ENCODE measurements at places on chromosomes 3 and 15.
A peak's percentile ranks its signal among the peaks of the same experiment; 100 is the strongest.

DNA sequence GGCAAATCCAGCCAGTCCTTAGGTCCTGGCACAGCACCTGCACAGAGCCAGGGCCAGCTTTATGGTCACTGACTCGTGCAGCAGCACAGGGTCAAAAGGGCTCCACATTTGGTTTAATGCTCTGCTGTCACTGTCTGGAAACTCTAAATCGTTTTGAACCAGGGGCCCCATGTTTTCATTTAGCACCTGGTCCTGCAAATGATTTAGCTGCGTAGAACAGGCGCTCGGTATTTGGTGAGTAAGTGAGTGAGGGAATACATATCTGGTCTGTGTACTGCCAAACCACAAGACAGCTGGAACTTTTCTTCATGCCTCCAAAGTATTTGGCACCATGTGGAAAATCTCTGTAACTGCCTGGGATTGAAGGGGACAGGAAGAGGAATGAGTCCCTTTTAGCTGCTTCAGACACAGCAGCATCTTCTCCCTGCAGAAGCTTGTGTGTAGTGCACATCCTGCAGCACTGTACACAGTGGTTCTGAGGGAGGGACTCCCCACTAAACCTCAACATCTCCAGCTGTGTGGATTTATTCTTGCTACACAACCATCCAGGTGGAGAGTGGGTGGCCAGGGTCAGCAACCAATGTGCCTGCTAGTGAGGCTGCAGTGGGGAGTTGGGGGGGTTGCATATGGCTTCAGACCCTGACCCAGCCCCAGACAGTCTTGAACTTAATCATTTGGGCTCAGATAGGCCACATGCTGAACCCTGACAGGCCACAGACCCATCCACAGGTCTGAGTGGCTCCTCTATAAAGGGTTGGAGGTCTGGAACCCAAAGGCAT is 1.1 kb downstream of the SH2D7 start:
- peak; percentile 77 for DNase-seq

DNA sequence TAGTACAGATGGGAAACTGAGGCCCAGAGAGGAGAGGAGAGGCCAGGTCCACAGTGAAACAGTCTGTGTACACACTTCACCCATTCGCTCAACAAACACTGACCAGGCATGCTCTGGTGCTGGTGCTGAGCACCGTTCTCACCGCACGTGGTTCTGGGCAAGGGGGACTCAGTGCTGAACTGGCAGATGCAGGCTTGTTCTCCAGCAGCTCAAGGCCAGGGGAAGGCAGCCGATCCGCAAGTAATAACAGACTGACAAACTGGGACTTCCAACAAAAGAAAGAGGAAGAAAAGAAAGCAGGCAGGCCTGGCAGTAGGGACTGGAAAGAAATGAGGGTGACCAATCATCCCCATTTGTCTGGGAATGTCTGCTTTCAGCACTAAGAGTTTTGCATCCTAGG is 25.6 kb upstream of the LINGO1 start:
- no peak for DNase-seq

GRCh38 chr3:105352976-105353375 is 13.7 kb upstream of the ALCAM start:
- DNase-seq, result peak; percentile 88

GRCh38 chr3:159260049-159260662 is 458.3 kb downstream of the MFSD1 start:
- peak; percentile 80 for DNase-seq

DNA sequence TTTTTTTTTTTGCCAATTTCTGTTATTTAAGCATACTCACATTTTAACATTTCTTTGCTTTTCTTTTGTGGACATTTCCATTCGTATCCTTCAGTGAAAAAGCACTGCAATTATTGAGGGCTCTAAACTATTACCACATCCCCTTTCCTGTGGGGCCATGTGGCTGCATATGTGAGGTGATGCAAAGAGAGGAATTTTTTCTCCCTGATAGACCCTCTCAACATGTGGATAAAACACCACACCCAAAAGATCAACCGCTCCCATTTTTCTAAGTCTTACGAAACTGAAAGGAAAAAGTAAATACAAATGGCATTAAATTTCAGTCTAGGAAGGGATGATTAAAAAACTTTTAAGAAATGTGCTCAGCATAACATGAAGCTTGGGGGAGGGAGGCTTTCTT is 68.8 kb downstream of the DNAJC13 start:
- DNase-seq, result peak; percentile 64

DNA sequence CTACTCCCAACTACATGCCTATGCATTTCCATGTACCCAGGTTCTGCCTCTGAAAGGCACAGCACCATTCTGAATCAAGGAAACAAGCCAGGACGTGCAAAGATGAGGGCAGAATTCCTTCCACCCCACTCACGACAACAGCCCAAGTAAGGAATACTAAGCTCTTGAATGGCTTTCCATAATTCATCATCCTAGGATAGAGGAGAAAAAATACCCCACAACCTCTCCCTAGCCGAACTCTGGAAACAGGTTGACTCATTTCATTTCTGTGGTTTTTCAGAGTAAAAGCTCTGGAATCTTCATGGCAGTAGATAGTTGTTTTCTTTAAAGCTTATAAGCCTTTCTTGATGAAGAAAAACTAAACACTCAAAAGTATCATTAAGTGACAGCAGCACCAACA is 77.8 kb downstream of the PDZRN3 start:
- DNase-seq, result peak; percentile 73

GRCh38 chr3:136547293-136547692 is 204.9 kb downstream of the STAG1 start:
- DNase-seq, result peak; percentile 54

- DNase-seq, result peak; percentile 87
Observed at GRCh38 chr3:98779541-98780335, 16.6 kb downstream of the ST3GAL6 start.

DNA sequence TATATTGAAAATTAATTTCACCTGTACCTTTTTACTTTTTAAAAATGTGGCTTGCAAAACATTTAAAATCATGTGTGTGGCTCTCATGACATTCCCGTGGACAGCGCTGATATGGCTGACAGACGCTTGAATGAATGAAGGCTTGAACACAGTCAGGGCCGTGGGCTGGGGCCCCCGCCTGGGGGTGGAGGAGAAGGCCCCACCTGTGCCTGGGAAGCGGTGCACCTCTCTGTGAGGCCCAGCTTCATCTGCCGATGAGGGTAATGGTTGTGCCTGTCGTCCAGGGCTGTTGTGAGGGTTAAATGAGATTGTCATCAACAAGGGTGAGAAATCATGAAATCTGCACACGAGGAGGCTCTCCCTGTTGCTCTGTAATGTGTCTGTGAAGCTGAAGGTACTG is 85.9 kb upstream of the PRR23E start:
- no peak for DNase-seq

GRCh38 chr15:75736256-75736655 is 23.6 kb upstream of the CSPG4 start:
- DNase-seq, result no peak

- DNase-seq, result no peak
Observed at GRCh38 chr3:107985496-107985895, 105.3 kb downstream of the CD47 start.

GRCh38 chr15:35979608-35980007 is 433.6 kb upstream of the DPH6 start:
- peak; percentile 17 for DNase-seq

DNA sequence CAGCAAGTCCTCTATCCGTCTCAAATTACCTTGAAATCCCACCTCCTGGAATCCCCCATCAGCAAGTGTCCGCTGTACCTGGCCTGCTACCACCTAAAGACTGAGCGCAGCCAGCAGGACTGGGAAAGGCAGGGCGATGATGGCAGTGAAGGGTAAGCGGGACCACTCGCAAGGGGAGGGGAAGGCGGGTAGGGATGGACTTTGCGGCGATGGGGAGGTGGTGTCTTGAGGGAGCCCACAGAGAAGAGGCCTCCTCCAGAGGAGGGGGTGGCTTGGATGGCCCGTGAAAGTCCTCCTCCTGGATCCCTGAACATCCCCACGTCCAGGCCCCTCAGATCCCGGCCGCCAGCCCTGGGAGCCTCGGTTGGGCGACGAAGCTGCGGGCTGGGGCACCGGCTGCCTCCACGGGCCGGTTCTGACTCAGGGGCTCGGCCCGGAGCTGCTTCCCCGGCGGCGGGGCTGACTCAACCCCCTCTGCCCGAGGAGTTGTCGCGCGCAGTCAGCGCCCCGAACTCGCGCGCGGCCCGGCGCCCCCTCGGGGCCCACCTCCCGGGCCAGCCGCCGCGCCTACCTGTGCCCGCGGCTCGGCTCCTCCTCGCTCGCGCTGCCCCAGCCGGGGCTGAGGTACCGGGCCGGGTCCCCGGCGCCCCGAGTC is 512 bp downstream of the LARP6 start:
- peak; percentile 84 for DNase-seq

DNA sequence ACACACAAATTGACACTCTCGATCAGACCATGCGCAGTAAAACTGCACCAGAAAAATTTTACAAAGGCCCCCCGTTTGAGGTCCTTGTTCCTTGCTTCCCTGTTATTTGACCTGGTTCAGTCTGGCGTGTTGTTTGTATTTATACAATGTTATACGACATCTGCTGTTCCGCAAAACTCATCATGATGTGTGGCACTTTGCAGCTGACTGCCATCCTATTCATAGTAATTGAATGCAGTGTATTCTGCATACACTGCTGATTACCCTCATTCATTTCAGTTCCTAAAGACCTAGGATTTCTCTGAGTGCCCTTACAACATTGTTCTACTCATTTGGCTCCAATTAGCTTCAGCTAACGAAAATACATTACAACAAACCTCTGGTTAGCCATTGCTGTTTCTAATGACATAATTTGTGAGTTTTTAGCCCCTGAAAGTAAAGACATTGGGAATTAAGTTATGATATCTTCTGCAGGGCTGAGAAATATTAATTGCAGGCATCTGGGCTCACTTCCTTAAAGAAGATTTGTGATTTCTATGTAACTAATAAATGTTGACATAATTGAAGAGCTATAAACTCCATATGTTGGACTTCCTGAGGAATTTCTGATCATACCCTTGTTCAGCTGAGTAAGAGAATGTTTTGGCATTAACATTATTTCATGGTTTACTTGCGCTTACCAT is 75.7 kb downstream of the C3orf38 start:
- no peak for DNase-seq

DNA sequence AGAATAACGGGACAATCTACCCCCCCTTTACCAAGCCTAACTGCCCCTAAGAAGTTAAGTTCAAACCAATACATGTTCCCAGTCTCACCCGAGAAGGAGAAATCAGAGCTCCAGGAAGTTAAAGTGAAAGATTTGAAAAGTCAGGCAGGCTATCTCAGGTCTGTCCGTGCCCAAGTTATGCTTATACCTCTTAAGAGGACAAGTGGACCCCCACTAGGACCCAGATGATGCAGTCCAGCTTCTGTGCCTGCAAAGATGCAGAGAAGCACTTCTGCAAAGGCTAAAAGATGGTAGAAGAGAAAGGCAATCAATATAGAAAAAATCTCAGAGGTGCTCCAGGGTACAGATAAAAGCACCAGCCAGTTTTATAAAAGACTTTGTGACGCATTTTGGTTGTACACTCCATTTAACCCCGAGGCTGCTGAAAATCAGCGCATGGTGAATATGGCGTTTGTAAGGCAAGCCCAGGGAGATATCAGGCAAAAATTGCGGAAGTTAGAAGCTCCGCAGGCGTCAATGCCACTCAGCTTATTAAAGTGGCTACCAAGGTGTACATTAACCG is 9.8 kb upstream of the SLC9C1 start:
- peak; percentile 50 for DNase-seq

GRCh38 chr3:64924961-64925360 is 237.2 kb upstream of the ADAMTS9 start:
- no peak for DNase-seq

DNA sequence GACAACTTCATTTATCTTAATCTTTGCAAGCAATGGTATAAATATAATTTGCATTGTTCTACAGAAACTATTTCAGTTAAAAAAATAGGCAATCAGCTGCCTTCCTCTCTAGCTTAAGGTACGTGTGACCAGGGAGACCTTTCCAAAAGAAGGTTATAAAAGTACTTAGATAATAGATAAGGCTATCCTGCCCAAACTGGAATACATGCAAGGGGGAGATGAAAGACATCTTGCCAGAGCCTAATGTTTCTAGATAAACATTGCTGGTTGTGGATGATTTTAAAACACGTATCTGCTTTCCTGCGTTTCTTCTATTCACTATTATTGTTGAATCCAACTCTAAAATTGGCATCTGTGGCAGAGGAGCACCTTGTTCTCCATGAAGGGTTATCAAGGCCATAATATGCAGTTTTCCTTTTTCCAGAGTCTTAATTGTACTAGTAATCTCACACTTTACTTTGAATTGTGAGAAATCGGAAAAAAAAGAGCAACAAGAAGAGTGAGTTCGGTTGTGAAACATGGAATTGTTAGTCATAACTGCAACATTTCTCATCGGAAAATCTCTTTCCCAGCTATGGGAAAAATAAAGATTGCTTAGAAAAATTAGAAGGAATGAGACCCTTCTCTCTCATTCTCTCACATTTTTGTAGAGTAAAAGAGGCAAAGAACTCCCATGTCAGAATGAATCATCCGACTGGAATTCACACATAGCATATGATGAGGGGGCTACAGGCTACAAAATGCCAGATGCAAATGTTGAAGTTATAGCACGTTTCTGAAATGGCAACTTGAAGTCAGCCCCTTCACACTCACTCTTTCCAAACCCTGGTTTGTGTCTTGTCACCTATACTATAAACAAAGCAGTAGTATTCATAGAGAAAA is 936.1 kb upstream of the NR2F2 start:
- peak; percentile 47 for DNase-seq

GRCh38 chr15:29283381-29283780 is 13.8 kb upstream of the NSMCE3 start:
- no peak for DNase-seq

- peak; percentile 61 for DNase-seq
Observed at GRCh38 chr15:43769584-43770228, 7.1 kb downstream of the ELL3 start.

GRCh38 chr3:69005071-69005790 is 8.3 kb downstream of the EOGT start:
- peak; percentile 30 for DNase-seq

GRCh38 chr3:52243791-52244628 is 1.5 kb upstream of the PPM1M start:
- peak; percentile 28 for DNase-seq

GRCh38 chr3:18127174-18127858 is 297.8 kb downstream of the SATB1 start:
- no peak for DNase-seq

DNA sequence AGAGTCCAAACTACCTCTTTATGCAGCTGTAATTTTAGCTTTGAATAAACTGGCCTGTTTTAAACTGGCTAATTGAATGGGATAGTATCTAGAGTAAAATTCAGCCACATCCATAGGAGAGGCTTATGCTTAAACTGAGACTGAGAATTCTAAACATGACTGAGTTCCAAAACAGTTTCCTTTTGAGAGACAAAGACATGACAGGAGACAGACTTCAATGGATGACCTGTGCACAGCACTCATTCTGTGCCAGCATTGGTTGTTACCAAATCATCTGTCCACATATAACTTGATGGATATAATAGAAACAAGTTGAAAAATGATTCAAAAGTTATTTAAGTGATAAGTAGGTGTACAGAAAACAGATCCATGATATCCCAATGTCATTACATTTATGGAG is 20.9 kb downstream of the IL12A start:
- DNase-seq, result no peak

GRCh38 chr15:86906376-86906775 is 826.7 kb downstream of the AGBL1 start:
- DNase-seq, result no peak

- DNase-seq, result no peak
Observed at GRCh38 chr3:1960506-1960905, 138.2 kb upstream of the CNTN4 start.

GRCh38 chr3:133457465-133458067 is 57.7 kb downstream of the BFSP2 start:
- DNase-seq, result peak; percentile 22
